ENCODE measurements at places on chromosomes 2 and 18.

DNA sequence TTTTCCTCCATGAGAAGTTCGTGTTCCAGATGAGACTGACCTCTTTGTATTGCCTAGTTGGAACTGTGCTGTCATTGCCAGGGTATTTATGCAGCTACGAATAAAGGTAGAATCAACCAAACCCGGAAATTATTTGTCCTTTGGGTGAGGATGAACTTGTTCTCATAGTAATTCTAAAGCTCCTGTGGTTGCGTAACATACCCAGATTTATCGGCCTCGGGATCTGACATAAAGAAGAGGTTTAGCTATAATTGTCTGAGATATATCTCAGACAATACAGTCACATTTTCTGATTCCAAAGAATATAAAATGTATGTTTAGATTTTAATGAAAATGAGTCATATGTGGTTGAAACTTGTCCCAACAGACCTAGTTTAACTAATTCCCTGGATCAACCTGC is 628.7 kb upstream of the LINC00305 start:
- no peak for DNase-seq

GRCh38 chr18:59834267-59834666 is 65.5 kb upstream of the PMAIP1 start:
- DNase-seq = no peak

- no peak for DNase-seq
These were observed 67.4 kb upstream of the ACVR1C start for GRCh38 chr2:157696036-157696435.

DNA sequence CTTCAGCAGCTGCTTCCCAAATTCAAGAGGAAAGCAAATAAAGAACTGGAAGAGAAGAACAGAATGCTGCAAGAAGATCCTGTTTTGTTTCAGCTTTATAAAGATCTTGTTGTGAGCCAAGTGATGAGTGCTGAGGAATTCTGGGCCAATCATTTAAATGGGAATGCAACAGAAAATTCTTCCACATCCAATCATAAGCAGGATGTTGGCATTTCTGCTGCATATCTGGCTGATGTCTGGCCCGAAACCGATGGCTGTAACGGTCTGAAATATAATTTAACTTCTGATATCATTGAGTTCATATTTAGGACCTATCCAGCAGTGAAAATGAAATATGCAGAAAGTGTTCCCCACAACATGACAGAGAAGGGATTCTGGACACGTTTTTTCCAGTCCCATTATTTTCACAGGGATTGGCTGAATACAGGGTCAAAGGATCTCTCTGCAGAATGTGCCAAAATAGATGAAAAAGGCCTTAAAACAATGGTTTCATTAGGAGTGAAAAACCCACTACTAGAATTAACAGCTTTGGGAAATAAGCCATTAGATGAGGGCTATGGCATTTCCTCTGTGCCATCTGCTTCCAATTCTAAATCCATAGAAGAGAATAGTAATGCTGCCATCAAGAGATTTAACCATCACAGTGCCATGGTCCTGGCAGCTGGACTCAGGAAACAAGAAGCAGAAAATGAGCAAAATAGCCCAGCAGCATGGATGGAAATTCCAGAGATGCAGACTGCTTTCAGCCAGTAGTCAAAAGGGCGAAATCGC is 175.6 kb downstream of the MC4R start:
- no peak for DNase-seq

DNA sequence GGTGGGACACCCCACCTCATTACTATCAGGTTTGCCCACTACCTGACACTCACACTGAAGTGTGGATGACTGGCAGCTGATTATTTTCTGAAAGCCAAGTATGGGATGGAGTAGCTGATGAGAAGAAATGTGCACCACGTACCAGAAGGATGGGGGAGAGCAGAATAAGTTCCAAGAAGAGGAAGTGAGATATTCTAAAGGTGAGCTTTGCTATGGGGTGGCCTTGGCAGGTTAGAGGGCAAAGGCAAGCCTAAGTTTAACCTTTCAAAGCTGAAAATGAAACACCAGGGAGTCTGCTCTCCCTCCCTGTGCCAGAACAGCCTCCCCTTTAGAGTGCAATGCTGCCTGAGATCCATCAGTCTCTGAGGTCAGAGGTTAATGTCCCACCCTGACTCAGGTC is 196.1 kb upstream of the OSR1 start:
- no peak for DNase-seq

DNA sequence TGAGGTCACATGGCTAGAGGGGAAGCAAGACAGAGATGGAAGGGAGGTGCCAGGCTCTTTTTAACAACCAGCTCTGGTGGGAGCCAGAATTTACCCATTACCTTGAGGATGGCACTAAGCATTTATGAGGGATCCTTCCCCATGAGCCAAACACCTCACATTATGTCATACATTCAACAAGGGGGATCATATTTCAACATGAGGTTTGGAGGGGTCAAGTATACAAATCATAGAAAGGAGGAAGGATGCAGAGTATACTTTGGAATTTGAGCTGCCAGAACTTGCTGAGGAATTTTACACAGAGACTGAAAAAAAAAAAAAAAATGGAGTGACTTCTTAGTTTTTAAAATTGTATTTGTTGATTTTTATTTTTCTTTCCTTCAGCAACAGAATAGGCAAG is 891.4 kb downstream of the CCDC85A start:
- DNase-seq = no peak

DNA sequence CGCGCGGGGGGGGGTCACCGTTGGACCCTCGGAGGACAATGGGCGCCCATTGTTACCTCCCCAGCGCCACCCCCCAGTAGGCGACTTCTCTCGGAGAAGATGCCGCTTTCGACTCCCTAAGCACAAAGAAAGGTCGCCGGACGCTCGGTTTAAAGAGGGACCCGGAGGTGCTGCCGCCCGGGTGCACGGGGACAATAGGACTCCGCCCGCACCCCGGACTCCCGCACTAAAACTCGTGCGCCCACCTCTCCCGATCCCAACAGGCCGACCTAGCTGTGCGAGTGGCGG is 318 bp upstream of the CDC42EP3 start:
- no peak for DNase-seq

DNA sequence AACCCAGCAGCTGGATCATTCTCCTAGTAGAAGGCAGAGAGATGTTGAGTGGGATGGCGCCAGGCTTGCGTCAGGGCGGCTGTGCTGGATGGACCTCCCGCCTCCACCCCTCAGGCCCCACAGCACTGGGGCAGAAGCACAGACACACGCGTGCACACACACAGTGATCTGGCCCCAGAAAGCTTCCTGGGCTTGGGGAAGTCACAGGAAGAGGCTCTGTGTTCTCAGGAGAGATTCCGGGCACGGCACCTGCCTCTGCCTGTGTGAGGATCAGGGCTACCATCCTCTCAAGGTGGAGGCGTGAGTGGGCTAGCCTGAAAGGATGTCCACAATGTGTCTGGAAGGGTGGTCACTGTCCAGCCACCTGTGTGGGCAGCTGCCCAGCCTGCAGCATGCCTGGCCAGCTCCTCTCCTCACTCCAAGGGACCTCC is 229.8 kb upstream of the HS6ST1 start:
- DNase-seq = no peak

DNA sequence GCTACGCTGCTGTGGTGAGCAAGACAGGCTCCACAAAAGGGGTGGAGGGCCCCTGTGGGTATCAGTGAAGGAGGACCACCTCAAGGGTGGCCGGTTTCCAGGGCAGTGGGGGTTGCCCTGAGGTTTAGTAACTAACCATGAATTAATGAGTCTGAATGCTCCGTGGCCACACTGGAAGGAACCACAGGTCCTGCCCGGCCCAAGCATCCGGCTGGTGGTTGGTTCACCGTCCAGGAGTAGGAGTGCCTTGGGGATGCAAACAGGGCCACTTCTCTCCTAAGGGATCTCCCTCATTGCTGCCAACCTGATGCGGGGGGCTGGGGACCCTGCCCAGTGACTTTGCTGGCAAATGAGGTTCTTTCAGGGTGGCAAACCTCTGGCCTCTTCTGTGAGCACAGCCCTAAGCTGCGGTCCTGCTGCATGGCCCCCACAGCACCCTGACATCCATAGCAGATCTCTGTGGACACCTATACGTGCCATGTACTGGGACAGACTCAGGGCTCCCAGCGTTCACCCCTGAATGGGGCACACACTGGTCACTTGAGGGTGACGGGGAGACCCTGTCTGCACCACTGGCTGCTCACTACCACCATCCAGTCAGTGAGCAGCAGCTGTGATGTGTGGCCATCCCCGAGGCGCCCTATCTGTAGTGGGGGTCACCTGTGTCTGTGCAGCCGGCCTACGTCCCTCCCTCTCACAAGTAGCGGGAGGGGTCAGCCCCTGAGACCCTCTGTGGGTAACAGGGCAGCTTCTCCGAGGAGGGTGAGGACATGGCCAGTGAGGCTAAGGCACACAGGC is 41.6 kb downstream of the HS6ST1 start:
- DNase-seq = no peak

- DNase-seq = no peak
These were observed 146.3 kb downstream of the CALCRL start for GRCh38 chr2:187301706-187302105.

DNA sequence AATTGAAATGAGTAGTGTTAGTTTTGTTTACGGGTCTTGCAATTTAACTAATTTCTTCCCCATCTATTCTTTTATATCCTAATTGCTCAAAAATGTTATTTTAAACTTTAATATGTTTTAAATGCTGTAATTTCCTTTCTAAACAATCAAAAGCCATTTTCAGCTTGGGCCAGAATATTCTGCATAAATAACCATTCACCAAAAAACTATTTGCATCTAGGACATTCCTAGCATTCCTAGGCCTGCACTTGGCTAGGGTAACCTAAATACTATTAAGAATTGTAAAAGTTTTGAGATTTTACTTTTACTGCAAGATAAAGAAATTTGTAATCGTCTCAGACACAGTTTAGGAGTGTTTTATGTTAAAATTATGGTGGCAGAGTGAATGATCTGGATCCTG is 7.8 kb upstream of the ETAA1 start:
- DNase-seq = no peak

DNA sequence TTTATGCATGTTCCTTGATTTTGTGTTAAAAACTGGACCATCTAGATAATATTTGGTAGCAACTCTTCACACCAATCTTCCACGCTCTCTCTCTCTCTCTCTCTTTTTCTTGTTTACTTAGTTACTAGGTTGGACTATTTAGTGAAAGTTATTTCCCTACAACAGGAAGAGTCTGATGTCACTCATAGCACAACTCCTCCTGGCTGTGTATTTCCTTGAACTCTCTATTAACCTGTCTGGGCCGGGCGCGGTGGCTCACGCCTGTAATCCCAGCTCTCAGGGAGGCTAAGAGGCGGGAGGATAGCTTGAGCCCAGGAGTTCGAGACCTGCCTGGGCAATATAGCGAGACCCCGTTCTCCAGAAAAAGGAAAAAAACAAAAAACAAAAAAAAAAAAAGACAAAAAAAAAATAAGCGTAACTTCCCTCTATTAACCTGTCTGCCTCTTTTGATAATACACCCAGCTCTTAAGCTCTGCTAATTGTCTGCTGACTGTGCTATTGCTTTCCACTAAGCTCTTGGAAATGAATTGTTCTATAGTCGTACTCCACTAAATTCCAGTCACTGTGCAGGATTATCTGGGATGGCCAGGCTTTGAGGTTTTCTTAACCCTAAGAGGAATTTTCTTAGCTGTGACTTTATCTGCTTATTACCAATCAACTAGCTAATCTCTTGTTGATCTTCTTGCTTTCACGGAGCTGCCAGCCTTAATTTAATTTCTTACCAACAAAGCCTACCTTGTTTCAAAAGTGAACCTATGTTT is 18.1 kb upstream of the CDH19 start:
- no peak for DNase-seq

DNA sequence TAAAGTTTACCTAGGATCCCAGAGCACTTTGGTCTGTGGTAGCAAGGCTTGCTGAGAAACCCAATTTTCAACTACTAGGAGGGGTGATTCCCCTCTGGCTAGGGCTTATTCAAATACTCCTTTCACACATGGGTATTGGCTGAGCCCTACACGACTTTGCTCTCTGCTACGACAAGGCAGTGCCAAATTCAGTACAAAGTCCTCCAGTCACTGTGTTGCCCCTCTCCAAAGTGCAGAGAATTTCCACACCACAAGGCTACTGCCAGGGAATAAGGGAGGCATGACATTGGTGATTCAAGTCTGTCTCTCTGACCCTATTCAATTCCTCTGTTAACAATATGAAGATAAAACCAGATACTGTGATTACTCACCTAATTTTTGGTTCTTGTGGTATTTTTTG is 38.9 kb downstream of the SYT4 start:
- DNase-seq = no peak

DNA sequence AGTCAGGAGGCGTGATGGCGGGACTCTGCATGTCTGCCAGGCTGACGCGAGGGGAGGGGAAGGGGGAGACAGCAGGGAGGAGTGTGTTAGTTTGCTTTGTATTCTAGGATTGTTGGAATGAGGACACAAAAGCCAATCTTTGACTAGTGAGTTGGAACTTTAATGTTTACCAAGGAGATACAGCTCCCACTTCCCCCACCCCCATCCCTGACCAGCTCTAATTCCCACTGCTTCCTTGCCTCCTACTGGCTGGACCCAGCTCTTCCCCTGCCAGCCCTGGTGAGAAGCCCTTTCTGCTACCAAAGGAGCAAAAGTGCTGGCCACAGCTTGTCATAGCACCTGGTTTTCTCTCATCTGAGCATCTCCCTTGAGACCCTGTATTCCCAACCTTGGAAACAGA is 84.5 kb downstream of the CELF4 start:
- DNase-seq = no peak

DNA sequence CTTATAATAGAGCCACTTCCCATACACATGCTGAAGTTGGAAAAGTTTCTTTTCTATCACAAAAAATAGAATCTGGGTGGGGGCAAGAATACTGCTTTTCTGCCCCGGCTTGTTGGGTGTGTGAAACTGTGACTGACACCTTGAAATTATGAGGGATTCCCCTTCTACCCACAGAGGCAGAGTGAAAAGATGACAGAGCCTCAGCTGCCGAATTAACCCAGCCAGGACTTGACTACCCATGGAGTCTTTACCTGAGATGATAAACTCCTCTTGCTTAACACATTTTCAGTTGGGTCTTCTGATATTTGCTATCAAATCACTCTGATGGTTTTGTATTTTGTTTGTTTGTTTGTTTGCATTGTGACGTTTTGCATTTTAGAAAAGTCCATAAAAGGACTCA is 66.0 kb upstream of the PMAIP1 start:
- no peak for DNase-seq

GRCh38 chr2:241072553-241073165 is 29.4 kb downstream of the MTERF4 start:
- DNase-seq = no peak

- DNase-seq = no peak
These were observed 1391.3 kb downstream of the DSC3 start for GRCh38 chr18:29651122-29651680.

Data from NCI-H345 (cell line).